A673 (cell line): ENCODE measurements at places on chromosomes 4 and X. TPM values are rescaled to one million over a fixed set of nuclear protein-coding genes. Genes with fewer than 3 reads are reported as not detected.

The ABCG2 gene
- not detected in 2 replicates for total RNA-seq

The GSPT2 gene
- total RNA-seq, result 14.1 and 14.4 TPM in 2 replicates

The TMSB15A gene
- 72.7 and 78.3 TPM in 2 replicates for total RNA-seq

The NIPAL1 gene
- 0.46 and 0.84 TPM in 2 replicates for total RNA-seq

The ARHGEF6 gene
- total RNA-seq, result 11.4 and 16.3 TPM in 2 replicates

The CENPI gene
- total RNA-seq, result 34.8 and 40.9 TPM in 2 replicates

The GC gene
- not detected in 2 replicates for total RNA-seq

DNA sequence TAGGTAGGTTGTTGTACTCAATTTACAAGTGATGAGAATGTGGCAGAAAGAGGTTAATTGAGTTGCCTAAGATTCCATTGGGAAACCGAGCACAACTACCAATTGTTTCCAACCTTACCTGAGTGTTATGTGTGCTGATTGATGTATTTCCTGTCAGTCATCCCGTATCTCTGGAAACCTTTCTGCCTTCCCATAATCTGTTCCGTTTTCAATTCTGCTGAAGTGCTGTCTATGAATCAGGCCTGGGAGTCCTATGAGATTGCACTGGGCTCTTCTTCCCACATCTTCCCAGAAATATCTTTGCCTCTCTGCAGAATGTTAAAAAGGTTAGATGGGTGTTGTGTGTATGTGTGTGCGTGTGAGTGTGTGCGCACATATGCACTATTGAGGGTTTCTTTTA lies 229.5 kb upstream of the ANXA3 start:
- no peak for DNase-seq

DNA sequence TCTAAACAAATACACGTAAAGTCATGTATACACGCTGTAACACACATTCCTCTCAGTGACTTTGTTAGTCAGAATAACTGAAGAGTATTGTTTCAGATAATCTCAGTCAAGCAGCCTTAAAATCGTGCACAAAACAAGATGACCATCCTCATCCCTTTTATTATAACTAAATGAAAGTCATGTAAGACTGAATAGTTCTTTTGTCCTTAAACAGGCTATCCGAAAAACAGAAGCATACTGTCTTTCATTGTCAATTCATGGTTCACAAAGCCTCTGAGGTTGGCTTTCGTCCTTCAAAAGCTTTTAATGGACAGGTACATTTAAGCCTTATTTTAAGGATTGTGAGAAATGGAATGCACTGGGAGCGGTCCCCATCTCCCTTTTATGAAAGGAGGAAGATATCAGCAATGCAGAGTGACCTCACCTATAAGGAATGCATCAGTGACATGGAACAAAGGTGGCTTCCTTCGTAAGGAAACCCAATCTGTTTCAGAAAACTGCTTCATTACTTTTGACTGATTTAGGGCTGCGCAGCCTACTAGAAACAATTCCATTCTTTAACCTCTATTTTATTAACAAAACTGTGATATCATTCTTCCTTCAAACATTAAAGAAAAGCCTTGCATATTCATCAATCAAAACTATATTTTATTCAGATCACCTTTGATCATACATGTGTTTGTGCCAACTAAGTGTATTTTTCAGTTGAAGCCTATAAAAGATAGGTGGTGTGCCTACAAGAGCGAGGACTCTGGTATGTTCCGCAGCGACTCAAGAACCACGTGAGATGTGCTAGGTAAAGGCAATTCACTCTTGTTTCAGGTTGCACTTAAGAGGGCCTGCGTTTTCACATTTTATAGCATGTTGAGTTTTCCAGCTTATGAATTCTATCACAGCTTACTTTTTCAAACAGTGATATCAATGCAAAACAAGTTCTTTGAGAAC lies 19.2 kb downstream of the SH3RF1 start:
- DNase-seq, result no peak

DNA sequence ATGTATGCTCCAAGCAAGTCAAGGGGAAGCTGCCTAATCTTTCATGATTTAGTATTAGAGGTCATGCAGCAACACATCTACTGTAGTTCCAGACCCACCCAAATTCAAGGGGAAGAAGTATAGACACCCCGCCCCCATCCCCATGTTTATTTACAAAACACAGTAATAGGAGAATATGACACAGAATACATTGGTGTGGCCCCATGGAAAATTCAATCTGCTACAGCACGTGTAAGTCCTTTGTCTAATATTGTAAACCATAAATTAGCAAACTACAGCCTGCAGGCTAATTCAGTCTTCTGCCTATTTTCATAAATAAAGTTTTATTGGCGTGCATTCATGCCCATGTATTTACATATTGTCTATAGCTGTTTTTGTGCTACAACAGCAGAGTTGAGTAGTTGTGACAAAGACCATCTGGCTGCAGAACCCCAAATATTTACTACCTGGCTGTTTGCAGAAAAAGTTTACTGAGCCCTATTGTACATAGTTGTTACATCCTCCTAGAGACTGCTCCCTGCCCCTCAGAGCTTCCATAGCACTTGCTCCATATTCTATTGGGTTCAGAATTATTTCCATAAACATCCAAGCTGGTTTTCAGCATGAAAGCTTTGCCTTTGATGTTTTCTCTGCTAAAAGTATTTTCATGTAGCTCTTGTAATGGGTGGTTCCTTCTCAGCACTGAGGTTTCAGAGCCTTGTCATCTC lies 326.8 kb upstream of the CPEB2 start:
- no peak for DNase-seq

GRCh38 chr4:99648321-99648720 lies 9.3 kb downstream of the C4orf54 start:
- no peak for DNase-seq

- no peak for DNase-seq
These were observed 21.1 kb upstream of the HSFX4 start for GRCh38 chrX:149908308-149908707.

GRCh38 chrX:121374471-121374870 lies 327.1 kb downstream of the GLUD2 start:
- DNase-seq, result no peak

DNA sequence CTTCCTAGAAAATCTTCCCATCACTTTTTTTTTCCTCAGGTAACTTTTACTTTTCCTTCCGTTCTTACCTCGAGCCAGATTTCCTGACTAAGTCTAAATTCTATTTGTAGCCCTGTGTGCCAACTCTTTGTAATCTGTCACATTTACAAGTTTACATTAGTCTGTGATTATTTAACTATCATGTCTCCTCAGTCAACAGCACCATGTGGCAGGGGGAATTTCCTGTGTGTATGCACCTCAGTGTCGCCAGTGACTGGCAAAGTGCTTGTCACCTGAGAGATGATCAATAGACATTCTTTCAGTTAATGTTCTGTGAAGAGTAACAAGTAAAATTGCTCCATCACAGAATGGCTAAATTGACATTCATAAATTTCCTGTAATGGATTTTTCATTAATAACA lies 468.5 kb downstream of the PDGFC start:
- DNase-seq, result no peak

- no peak for DNase-seq
These were observed 514.3 kb downstream of the PDHA2 start for GRCh38 chr4:96354036-96354712.

DNA sequence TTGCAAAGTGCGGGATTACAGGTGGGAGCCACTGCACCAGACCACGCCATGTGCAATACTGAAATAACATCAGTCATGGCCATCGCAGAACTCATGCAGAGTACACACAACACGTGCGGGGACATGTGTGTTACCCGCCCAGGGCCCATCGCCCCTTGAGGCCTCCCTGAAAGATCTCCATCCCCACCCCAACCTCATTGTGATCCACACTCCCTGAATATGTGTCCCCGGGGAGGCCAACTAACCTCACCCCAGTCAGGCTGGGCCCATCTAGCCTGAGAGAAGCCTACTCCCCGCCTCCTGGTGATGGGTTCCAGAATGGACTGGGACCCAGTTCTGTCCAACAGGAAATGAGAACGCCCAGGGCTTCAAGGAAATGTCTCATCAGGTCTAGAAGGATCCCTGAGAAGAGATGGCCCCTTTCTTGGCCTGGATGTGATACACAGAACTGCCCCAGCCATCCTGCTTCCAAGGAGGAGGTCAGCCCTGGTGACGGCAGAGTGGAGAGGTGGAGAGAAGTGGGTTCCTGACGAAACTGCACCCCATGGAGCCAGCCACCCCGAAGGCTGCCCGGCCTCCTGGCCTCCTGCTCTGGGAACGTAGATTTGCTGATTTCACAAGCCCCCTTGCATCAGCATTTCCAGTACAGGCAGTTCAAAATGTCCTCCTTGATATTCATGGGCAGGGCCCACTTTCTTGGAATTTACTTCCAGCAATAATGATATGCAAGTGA lies 22.5 kb upstream of the CLDN24 start:
- DNase-seq, result no peak

DNA sequence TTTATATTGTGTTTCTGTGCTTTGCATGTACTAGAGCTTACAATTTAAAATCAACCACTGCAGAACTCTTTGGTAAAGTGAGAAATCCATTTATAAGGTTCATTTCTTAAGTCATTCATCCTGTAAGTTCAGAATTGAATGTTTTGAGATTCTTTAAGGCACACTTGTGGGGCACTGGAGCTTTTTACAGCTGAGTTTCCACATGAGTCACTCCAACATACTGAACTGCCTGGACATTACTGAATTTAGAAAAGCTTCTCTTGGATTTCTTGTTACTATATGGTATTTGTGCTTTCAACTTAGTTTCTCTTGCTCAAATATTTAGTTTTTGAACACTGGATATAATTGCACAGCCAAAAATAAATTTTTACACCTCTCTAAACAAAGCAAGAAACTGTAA lies 226.3 kb downstream of the PACRGL start:
- DNase-seq, result no peak

- DNase-seq, result no peak
These were observed 71.4 kb upstream of the STIM2 start for GRCh38 chr4:26789208-26789607.

- DNase-seq, result no peak
These were observed 52.0 kb downstream of the HMX1 start for GRCh38 chr4:8819473-8820177.

- no peak for DNase-seq
These were observed 11.9 kb downstream of the FSTL5 start for GRCh38 chr4:162151850-162152249.

DNA sequence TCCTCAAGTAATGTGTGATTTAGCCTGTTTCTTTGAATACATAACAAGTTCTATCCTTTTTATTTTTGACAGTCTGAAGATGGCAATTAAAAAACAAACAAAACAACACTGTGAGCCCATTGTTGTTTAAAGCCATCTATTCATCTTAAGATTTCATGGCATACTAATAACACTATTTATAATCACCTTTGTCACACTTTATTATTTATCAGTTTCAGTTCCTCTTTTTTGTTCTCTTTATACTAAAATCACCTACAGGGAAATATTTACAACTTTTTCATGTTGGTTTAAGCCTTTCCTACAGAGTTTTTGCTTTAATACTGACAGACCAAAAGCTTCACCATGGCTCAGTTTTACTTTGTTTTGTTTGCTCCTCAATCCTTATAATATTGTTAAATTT lies 247.4 kb upstream of the CTSO start:
- no peak for DNase-seq

DNA sequence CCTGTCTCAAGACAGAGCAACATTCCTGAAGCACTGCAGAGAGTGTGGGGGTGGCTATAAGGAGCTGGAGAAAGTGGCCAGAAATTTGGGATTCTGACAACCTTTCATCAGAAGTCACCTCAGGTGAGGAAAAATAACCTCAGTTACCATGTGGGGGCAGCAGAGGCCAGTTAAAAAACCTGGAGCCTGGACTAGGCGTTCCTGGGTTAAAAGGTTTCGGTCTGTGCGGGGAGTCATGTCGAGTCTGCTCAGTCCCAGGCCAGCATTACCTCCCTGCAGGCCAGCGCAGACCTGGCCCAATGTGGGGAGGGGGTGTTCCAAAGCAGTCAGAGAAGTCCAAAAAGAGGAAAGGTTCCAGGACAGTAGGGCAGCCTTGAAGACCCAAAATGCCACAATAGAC lies 10.9 kb upstream of the NALF2 start:
- peak; percentile 30 for DNase-seq
